ENCODE measurements at places on chromosomes 3 and 15. TPM values are rescaled to one million over a fixed set of nuclear protein-coding genes. Genes with fewer than 3 reads are reported as not detected.

FBXO40 gene
- under 0.01 TPM for total RNA-seq

MASP1 gene
- 42.0 TPM for total RNA-seq

SIDT1 gene
- 3.7 TPM for total RNA-seq

KLHDC8B gene
- total RNA-seq: 15.5 TPM

STARD5 gene
- total RNA-seq: 7.9 TPM

CYP1A2 gene
- total RNA-seq: not detected

TUSC2 gene
- total RNA-seq: 16.5 TPM

TGM5 gene
- not detected for total RNA-seq
